Stimulated activated CD8-positive, alpha-beta memory T cell treated with anti-CD3 and anti-CD28 coated beads, Interleukin-4, amount 100 ng/mL, for 4 hours (primary cell): ENCODE measurements at places on chromosomes 12 and 14.

- no peak for DNase-seq
Observed at GRCh38 chr12:28053564-28053963, 81.0 kb upstream of the PTHLH start.

- DNase-seq, result no peak
Observed at GRCh38 chr12:49422114-49422513, 54.9 kb downstream of the SPATS2 start.

- no peak for DNase-seq
Observed at GRCh38 chr14:61575551-61576150, 119.7 kb upstream of the HIF1A start.

DNA sequence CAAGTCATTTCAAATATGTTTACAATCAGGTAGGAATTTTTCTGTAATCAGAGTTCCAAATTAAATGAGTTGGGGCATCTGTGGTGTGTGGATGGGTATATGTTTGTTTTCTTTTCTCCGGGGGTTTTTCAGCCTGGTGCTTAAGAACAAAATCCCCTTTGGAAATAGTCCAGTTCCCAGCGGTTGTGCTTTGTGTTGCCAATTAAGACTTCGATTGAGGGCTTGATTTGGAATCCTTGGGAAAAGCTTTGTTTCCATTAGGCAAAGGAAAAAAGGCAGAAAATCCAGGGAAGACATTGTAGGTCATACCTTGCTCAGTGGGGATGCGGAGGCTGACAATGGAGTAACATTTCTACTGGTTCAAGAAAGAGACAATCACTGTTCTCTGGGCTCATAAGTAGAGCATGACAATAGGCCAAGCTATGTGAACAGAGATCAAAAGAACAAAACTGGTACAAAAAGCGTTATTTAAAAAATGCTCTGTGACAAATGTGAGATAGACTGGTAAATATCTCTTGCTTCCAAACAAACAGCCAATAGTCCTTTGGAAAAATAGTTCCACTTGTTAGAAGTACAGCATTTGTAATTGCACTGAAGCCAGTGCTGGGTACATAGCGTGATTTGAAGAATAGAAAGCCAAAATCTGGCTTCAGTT lies 79.7 kb downstream of the EML1 start:
- no peak for DNase-seq

- DNase-seq, result no peak
Observed at GRCh38 chr14:93943052-93943451, 15.9 kb downstream of the FAM181A start.

- DNase-seq, result peak; percentile 55
Observed at GRCh38 chr12:6167327-6168280, 32.6 kb upstream of the CD9 start.

DNA sequence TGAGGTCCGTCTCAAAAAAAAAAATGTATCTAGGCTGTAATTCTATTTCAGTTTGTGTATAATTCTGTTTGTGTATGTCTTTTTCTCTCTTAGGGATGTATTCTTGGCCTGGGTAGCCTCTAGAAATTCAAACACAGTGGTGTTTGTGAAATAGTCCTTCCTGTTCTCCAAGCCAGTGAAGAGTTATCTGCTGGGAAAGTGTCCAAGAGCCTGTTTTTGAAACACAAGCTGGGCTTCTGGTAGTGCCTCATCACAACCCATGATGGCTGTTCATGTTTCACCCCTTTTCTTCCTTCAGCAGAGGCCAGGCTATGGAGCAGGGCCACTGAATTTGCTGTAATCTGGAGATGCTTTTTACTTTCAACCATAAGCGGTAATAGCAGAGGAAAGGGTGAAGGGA lies 14.7 kb downstream of the METTL3 start:
- no peak for DNase-seq

DNA sequence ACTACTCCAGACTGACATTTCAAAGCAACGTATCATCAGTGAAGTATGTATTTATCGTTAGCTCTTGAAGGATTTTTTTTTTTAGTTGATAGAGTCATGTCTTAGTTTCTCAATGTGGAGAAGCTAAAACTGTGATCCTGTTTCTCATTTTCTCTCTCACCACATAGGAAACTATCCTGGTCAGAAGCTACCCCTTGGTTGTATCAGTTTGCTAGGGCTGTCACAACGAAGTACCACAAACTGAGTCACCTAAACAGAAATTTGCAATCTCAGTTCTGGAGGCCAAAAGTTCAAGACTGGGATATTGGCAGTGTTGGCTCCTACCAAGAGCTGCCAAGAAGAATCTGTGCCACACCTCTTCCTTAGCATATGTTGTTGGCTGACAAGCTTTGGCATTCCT lies 369.1 kb downstream of the RGS6 start:
- no peak for DNase-seq

GRCh38 chr14:21631084-21631483 lies 3.7 kb downstream of the OR10G2 start:
- no peak for DNase-seq

- DNase-seq, result no peak
Observed at GRCh38 chr12:58408516-58408915, 467.1 kb downstream of the ATP23 start.

DNA sequence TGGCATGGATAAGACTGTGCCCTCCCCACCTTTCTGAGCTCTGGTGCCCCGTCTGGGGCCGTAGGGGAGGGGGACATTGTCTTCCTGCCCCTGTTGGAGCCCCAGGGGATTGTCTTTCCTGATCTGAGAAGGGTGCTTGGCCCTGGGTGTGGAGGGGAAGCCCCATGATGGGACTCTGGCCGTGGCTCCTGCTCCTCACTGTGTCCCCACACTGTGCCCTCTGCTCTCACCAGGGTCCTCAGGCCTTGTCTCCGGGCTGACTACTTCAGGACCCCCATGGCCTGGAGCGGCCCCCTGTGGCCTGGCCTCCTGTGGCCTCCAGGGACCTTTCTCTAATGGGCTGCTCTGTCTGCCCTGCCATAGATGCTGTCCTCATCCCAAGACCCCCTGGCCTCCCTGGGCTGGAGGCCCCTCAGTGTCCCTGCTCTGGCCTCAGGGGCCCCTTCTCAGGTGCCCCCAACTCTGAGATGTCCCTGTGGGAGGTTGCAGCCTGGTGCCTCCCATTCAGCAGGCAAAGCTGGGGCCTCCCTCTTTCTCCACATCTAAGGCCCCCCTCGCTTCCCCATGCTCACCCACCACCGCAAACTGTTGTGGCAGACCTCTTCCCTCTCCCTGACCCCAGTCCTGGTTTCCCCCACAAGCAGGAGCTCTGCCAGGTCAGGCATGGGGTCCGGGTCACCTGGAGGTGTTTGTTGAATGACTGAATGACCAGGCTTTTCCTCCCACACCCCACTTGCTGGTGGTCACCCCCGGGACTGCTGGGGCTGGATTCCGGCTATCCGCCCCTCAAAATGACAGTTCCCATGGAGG lies 4.0 kb downstream of the KIF26A start:
- DNase-seq, result no peak

GRCh38 chr12:108646600-108647579 lies 13.2 kb upstream of the SELPLG start:
- DNase-seq, result no peak

DNA sequence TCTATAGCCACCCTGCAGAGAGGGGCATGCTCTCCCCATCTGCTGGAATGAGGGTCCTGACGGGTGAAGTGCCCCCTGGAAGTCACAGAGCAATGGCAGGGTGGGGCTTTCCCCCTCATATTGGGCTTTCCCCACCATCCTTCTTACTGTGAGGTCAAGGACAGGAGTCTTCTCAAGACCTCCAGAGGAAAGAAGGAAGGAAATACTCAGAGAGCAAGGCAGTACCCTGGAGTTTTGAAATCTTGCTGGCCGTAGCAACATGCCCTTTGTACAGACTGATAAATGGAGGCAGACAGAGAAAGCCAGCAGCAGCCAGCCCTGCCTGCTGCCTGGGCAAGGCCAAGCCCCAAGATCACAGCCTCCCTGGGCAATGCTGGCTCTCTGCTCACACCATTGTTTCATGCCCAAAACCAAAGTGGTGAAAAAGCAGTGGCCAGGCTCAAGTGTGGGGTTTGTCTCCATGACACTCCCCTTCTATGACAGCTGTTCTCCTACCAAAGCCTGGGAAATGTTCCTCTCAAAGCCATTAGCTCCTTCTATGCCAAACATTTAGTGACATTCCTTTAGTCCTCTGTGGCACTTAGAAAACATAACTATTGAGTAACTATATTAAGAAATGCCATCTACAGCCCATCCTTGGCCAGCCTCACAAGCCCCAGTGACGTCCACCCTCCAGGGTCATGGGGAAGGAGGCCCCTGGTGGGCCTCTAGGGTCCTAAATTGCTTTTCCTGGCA lies 13.2 kb upstream of the ITPK1 start:
- no peak for DNase-seq

- no peak for DNase-seq
Observed at GRCh38 chr12:69688471-69689427, 10.4 kb downstream of the BEST3 start.

DNA sequence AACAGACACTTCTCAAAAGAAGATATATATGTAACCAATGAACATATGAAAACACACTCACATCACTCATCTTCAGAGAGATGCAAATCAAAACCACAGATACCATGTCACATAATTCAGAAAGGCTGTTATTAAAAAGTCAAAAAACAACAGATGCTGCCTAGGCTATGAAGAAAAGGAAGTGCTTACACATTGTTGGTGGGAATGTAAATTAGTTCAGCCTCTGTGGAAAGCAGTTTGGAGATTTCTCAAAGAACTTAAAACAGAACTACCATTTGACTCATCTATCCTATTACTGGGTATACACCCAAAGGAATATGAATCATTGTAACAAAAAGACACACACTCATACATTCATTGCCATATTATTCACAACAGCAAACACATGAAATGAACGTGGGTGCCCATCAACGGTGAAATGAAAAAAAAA lies 35.1 kb downstream of the EIF2S3B start:
- no peak for DNase-seq

DNA sequence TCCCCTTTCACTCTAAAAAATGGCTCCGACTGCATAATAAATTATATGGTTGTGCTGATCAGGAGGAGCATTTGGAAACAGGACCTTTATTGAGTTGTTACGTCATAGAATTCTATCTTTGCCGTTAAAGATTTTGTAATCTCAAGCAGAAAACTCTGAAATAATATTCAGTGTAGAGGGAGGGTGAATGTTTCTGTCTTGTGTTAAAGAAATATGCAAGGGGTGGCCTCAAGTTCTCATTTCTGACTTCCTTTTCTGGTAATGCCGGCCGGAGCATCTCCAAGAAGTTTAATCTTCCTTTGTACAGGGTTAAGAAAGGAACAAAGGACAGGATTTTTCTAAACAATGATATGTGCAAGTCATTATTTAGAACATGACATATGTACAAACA lies 165.1 kb downstream of the SLC38A4 start:
- DNase-seq, result no peak

GRCh38 chr12:128316078-128316477 lies 49.1 kb downstream of the TMEM132C start:
- no peak for DNase-seq

DNA sequence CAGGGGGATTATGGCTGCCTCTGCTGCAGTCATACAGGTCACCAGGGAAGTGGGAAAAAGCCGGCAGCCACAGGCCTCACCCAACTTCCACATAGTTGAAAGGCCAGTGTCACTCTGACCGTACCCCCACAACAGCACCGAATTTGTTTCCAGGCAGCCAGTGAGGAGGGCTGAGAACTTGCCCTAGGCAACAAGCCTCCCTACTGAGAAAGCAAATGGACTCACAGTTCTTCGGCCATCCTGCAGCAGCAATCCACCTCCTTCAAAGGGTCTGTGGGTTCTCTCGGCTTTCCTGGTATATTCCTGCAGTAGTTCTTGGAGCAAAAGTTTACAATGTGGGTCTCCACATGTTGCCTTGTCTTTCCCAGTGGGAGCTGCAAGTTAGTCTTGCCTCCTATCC lies 251.3 kb downstream of the ETNK1 start:
- no peak for DNase-seq

DNA sequence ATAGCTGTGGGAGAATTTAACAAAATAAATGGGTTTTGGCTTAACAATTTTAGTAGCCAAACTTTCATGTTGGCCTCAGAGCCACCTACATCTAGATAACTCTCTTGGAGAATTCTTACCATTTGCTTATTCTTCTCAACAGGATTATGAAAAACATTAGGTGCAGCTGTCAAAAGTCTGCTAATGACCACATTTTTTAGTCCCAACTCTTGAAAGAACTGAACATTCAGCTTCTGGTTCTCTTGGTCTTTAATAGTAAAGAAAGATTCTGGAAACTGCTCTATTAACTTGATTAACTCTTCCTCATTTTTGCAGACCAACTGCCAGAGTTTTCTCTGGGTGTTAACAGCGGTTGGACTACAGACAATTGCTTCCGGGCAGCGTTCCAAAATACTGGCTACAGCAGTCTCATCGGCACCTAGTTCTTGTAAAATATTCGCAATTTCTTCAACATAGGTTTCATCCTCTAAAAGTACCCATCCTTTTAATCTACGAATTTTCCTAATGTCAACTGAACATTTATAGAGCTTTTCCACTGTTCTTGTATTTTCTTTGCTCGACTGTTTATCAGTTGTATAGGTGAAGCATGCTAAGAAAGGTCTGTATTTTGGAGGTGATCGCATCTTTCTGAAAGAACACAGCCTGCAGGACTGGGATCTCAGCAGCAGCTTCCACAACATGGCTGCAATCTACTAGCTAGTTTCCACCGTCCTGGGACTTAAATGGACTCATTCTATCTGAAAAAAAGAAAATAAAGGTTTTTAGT lies 8.7 kb downstream of the MTERF2 start:
- no peak for DNase-seq

DNA sequence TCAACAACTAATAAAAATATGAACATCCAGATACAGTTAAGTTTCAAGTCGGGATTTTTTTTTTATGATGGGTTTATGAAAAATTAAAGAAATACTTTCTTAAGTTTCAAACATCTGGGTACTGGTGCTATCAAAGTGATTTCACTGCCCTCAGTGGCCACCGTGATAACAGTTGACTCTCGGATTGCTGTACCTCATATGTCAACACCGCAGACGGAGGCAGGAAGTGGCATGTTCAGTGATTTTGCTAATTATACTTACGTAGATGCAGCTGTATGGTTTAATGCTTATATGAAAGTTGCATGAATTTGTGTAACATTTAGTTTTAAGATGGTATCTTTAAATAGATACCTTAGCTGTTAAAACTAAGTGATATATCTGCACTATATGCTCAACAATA lies 20.8 kb upstream of the FBLN5 start:
- no peak for DNase-seq

GRCh38 chr12:49969027-49969426 lies 3.7 kb upstream of the AQP6 start:
- no peak for DNase-seq

- DNase-seq, result no peak
Observed at GRCh38 chr12:89181271-89181920, 170.9 kb downstream of the DUSP6 start.

DNA sequence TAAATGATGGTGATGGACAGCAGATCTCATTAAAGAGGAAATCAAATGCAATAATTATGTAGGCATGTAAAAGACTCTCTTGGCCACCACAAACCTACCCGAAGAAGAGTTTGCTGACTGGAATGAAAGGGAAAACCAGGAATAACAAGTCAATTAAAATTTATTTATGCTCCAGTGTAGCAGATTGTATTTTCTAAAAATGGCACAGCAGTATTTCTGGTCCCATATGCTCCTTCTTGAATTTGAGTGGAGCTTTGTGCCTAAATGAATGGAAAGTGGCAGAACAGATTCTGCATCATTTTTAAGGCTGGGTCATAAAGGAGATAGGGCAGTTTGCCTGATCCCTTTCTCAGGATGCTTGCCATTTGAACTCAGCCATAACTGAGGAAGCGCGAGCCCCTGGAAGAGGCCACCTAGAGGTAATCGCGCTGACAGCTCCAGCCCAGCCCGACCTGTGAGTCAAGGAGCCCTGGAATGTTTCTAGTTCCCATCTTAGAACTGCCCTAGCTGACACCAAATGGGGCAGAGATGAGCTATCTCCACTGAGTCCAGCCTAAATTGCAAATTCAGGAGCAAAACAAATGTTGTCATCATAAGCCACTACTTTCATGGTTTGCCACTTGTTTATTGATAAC lies 229.2 kb upstream of the TMTC1 start:
- DNase-seq, result no peak
